ENCODE measurements at places on chromosomes 11 and 22.

- DNase-seq = no peak
These were observed 17.6 kb downstream of the MYH9 start for GRCh38 chr22:36369922-36370791.

- no peak for DNase-seq
These were observed at the start of gene RASSF10 for GRCh38 chr11:13008625-13009475. Gene RASSF10 (plus strand): TSS chr11:13009316. CDS start chr11:13009577, 261 bp downstream.

- no peak for DNase-seq
These were observed 10.5 kb downstream of the TSKU start for GRCh38 chr11:76793391-76794291.

GRCh38 chr11:33507356-33507755 is 193.3 kb downstream of the C11orf91 start:
- DNase-seq = no peak

- DNase-seq = no peak
These were observed 68.3 kb upstream of the NAV2 start for GRCh38 chr11:19644316-19644715.

GRCh38 chr11:7473717-7474116 is 11.6 kb upstream of the OLFML1 start:
- no peak for DNase-seq

GRCh38 chr11:118223570-118223969 is 1.2 kb downstream of the JAML start:
- DNase-seq = no peak

DNA sequence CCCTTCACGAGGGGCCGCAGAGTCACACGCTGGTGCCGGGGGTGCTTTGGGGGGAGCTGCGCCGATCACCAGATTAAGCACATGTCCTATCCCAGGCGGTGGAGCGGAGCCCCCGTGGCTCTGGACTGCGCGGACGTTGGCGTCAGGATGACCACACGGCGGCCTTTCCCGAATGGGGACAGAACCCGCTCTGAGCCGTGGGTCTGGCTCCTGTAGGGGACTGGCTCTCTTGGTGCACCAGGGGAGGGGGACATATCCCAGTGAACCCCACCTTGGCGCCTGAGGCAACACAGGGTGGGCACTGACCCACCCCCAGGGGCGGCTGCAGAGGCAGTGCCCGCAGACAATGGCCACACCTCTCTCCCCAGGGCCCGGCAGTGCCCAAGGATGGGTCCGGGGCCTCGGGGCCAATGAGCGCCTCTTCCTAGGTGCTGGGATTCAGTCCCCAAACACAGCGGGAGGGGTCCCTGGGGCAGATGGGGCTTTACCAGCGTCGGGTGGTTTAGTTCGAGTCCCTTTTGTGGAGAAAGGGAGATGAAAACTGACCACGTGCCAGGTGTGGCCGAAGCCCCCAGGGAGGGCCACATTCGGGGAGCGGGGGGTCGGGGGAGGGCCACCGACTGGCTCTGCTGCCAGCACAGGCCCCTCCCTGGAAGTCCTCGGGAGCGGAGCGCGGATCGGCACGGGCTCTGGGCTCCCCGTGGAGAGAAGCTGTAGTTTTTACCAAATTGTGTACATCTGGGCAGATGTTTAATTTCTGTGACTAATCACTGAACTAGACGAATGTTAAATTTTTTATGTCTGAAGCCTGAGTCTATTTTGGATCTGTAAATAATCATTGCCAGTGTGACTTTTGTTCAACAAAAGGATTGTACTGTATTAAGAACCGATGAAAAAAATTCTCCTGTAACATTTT is 58.9 kb downstream of the GRAMD4 start:
- no peak for DNase-seq

DNA sequence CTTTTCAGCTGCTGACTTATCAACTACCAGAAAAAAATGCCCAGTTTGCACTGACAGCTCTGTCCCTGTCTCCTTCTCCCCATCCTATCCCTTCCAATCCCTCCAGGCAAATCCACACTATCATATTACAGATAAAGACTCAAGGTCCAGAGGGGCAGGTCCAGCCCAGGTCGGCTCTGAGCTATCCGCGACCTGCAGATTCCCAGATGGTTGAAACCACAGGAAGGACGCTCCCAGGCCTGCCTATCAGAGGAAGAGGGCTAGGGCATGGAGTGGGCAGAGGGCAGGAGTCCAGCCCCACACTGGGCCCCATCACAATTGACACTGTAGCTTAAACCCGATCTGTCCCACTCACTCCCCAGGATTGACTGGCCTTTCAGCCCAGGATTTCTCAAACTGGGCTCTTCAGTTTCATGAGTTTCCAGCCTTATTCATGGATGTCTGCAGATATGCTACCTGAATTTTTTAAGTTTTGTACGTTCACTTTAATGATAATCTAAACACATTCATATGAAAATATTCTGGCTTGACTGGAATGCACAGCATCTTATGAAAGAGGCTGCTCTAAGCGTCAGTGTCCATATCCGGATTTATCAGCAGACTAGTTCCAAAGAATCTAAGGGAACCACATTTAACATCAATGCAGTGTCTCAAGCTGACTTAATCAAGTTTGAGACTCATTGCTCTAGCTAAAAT is 16.4 kb upstream of the FCHSD2 start:
- no peak for DNase-seq

- DNase-seq = no peak
These were observed 20.0 kb downstream of the TBRG1 start for GRCh38 chr11:124642628-124643027.

DNA sequence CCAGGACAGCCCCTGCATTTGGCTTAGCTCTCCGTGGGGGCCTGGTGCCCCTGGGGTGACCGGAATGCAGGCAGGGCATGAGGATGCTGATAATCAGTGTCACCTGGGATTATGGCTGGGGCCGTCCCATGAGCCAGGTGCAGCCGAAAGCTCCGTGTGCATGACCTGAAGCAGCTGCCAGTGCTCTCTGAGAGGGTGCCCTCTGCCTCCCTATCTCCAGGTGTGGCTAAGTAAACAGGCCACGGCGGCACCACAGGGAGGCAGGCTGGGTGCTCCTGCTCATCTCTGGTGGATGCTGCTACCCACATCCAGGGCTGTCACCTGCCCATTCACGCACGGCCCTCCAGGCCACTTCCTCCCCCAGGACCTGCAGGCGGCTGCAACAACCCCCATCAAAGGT is 29.8 kb downstream of the DUSP8 start:
- DNase-seq = no peak

GRCh38 chr11:60753309-60753708 is 3.4 kb upstream of the MS4A15 start:
- DNase-seq = no peak
